GOT3 (cell line): ENCODE measurements at places on chromosomes 2 and 18.

DNA sequence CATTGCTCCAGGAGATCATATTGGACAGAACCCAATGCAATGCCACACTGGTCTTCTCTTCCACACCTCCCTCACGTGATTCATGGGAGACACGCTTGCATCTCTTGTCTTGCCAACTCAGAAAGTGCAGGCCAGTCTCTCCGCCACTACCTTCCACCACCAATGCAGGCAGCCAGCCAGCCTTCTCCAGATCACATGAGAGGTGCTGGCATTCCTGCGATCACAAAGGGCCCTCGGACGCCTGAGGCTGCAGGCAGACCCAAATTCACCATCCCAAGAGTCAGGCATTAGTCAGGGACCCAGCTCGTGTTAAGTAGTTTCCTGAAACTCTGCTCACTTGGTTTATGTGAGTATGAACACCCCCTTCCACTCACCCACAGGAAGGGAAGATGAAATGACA, 437.0 kb upstream of the ETAA1 start:
- no peak for DNase-seq

GRCh38 chr2:178482437-178482836, 2.2 kb downstream of the PLEKHA3 start:
- no peak for DNase-seq

- no peak for DNase-seq
Measured at GRCh38 chr2:172056293-172056692, 29.0 kb upstream of the DLX1 start.

DNA sequence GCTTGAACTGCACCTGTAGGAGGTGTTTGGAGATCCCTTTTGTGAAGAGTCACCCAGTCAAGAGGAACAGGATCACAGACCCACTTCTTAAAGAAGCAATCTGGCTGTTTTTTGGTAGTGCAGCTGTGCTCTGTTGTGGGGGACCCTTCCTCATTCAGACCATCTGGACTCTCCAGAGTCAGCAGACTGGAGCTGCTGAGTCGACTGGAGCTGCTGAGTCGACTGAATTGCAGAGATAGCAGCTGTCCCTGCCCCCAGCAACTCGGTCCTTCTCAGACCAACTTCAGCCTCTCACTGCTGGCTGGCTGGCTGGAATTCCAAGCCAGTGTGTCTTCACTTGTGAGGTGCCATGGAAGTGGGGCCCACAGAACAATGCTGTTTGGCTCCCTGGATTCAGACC, 56.8 kb downstream of the GTF3C3 start:
- no peak for DNase-seq

DNA sequence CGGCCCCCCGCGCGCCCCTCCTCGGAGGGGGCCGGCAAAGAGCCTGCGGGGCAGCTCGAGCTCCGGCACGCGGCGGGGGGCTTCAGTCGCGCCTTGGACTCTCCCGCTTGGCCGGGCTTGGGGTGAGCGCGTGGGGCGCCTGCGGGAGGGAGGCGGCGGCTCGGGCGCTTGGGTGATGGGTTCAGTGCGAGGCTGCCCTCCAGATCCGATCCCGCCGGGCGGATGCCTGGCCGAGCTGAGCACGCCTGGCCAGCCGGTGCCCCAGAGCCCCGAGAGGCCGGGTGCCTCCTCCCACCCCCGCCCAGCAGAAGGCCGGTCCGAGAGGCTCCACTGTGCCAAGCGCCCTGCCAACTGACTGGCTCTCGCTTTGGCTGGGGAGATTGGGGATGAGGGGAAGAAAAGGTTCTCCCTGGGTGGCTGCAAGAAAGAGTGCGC, 273 bp upstream of the NXPH2 start:
- DNase-seq = no peak

DNA sequence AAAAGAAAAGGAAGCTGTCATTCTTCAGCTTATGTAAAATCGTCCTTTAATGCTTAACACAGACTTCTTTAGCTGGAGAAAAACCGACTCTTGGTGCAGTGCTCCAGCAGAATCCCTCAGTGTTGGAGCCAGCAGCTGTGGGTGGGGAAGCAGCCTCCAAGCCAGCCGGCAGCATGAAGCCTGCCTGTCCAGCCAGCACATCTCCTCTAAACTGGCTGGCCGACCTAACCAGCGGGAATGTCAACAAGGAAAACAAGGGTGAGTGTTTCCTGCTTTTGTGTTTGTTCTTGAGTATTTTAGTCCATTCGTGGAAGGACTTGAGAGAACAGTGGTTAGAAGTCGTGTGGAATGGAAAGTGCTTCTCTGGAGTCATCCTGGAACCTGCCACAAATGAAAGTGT, 38.9 kb downstream of the KDM3A start:
- no peak for DNase-seq

GRCh38 chr18:50751490-50751889, 68.3 kb downstream of the MRO start:
- DNase-seq = no peak

DNA sequence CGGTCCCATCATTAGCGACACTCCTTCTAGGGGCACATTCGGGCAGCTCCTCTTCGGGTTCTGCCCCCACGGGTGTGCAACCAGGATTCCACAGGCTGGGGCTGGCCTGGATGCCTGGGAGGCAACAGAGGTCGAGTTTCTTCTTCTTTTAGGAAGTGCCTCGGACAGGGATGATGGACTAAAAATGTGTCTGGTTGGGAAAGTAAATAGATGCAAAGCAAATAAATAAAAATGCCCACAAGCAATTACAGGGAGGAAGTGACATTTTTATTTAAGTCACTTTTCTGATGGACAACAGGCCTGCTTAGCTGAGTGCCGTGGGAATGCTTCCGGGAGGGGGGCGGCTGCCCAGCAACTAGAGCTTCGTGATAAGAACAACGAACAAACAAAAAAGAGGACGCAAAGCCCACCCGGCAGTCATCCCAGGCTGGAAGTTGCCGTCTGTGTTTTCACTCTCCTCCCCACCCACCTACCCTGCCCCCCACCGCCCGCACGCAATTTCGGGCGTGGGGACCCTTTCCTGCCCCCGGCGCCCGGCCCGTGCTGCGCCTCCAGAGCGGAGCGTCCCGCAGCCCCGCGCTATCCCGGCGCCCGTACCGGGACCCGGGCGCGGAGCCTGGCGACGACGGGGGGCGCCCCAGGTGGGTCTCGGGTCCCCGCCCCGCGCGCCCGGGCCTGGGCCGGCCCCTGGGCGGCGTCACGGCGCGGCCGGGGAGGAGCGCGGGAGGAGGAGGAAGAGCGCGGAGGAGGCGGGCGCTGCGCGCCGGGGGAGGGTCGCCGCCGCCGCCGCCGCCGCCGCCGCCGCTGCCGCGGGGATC, 412 bp upstream of the NCK2 start:
- DNase-seq = no peak

- no peak for DNase-seq
Measured at GRCh38 chr2:161123531-161124030, 36.6 kb upstream of the TANK start.

GRCh38 chr2:238586931-238587775, 160.4 kb downstream of the ASB1 start:
- no peak for DNase-seq

GRCh38 chr2:121103960-121104359, 181.0 kb downstream of the TFCP2L1 start:
- no peak for DNase-seq

DNA sequence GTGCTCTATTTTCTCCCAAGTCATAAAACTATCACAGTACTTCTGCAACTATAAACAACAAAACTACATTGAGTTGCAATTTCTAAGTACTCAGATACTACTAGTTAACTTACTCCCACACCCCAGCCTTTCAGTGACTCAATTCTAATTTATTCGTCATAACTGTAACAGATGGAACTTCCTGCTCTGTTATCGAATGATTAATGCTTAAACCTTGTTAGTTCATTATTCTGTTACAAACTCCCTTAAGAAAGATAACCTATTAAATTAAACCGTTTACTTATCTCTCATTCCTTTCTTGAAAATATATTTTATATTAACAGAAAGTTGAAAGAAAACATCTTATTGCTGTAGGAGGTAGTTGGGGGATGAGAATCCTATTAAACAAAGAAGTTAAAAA, 17.0 kb downstream of the TNFAIP6 start:
- no peak for DNase-seq

DNA sequence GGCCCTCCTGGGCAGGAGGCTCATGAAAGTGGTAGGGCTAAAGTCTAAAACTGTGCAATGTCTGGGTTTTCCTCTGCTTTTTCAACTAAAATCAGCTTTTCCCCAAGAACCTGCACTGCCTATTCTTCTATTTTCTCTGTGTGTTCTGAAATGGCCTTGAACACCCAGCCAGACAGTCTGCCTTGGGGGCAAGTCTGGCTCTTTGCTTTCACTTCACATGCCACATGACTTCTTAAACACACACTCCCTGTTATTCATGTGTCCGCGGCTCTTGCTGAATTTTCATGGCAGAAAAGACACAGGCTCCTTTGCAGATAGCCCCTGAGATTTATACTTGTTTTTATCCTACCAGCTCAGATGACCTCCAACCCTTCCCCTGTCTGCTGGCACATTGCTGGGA, 10.6 kb upstream of the RPIA start:
- no peak for DNase-seq

DNA sequence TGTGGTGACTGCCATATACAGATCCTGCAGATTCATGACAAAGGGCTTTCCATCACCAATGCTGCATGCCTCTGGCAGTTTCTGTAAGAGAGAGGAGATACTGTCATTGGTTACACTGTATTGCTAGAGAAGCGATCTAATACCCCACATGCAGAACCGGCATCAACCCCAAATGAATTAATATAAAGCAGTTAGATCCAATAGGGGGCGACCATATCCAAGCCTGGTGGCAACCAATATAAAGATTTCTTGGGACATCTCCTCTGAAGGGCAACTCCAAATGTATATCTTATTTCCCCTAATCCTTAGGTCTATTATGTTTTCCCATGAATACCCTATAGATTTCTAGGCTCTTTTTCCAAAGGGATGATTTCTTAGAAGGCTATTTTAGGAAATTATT, 17.4 kb upstream of the IHH start:
- DNase-seq = no peak

- no peak for DNase-seq
Measured at GRCh38 chr2:43538034-43538670, 57.7 kb downstream of the THADA start.

DNA sequence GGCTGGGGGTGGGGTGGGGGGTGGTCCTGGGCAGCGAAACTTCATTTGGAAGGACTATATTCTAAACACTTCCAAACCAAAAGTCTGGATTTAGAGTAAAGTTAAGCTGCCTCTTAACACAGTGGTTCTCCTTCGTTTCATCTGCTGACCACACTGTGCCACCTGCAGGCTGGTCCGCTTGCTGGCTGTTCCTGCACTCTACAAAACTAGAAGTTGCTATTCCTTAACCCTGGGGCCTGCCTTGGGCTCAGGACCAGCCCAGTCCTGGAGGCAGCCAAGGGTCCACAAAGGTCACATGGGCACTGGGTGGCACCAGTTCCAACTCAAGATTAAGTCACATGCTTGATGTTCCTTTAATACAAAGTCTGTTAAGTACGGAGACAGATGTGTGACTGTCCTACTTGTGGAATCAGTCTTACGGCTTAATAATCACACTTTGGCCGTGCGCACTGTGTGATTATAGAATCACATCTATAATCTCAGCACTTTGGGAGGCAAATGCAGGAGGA, 195.4 kb downstream of the FAM210A start:
- DNase-seq = no peak

DNA sequence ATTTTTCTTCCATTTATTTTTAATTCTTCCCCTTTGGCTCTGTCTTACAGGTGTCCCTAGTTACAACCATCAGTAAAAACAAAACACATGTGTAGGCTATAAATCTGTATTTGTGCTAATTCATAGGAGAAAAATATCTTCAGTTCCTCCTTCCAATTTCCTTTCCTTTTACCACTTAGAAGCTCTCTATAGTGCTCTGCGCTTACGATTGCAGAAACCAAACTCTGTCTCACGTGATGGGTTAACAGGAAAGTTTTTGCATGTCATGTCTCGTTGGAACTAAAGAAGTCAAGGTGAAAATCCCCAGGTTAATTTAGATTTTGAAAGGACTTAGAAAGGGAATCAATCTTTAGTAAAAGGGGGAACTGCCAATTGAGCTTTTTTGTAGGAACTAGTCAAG, 1390.5 kb upstream of the ZEB2 start:
- DNase-seq = no peak

GRCh38 chr2:63790906-63791305, 50.8 kb upstream of the UGP2 start:
- DNase-seq = no peak

DNA sequence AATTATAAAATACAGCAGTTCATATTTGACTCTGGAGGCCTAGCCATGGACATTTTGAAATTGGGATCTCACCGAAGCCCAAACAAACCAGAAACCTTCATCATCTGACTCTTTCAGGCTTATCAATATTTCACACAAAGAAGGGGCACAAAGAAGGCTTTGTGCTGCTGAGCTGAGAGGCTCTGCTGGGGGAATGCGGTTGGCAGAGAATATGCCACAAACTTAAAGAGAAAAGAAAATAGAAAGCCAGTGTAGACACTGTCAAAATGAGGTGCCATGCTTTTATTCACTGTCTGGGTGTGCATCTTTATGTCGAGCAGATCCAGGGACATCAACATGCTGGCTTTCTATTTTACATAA, 162.6 kb downstream of the QPCT start:
- DNase-seq = no peak

- DNase-seq = no peak
Measured at GRCh38 chr2:240269380-240269779, 128.9 kb upstream of the OTOS start.

DNA sequence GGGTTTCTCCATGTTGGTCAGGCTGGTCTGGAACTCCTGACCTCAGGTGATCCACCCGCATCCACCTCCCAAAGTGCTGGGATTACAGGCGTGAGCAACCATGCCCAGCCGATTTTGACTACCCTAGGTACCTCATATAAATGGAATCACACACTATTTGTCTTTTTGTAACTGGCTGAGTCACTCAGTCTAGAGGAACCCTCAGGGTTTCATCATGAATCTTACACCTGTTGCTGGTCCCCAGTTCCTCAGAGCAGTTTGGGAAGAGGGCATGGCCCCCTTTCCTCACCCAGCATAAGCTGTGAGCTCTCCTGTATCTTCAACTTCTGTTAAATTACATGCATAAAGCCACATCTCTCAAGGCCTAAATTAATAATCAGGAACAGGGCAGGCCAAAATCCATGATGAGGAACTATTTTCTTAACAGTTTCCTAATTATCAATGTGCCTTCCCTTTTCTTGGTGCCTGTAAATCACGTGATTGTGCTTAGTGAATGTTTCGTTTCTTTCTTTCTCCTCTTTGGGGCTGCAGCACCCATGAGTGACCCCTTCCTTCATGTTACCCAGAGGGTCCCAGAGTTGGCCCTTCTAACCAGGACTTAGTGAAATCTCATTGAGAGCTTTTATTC, 20.9 kb downstream of the DYSF start:
- no peak for DNase-seq

DNA sequence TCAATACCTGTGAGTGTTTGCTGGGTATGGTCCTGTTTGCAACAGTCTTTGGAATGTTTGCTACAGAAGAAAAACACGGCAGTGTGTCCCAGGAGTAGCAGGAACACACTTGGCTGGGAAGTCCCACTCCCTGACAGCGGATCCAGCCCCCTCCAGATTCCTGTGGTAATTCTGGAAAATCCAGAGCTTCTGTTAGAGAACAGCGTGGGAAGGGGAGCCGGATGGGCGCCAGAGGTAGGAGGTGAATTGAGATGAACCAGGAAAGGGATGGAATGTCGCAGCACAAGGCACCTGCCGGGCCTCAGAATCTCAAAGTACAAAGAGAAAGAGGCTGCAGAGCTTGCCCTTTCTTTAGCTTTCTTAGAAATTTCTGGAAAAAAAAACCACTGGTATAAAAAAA, 221.9 kb downstream of the MYT1L start:
- no peak for DNase-seq

- no peak for DNase-seq
Measured at GRCh38 chr18:4319738-4320677, 135.1 kb downstream of the DLGAP1 start.
